ENCODE measurements at places on chromosomes 12 and 14. TPM values are rescaled to one million over a fixed set of nuclear protein-coding genes. Genes with fewer than 3 reads are reported as not detected.

Gene PLEKHG7
- total RNA-seq = not detected

Gene PEBP1
- total RNA-seq = 344 TPM

Gene SLC6A13
- 6.1 TPM for total RNA-seq

Gene OR4L1
- total RNA-seq = not detected

Gene CLEC4C
- total RNA-seq = not detected

Gene ARMH4
- total RNA-seq = 6.4 TPM

Gene KLRC2
- not detected for total RNA-seq

Gene KRT75
- total RNA-seq = not detected

Gene ZDHHC22
- not detected for total RNA-seq

Gene METTL25
- total RNA-seq = 17.8 TPM

Gene GUCY2C
- not detected for total RNA-seq

Gene KRT74
- not detected for total RNA-seq

Gene MDGA2
- 0.19 TPM for total RNA-seq

Gene KRT6C
- total RNA-seq = not detected

Gene CCDC59
- total RNA-seq = 23.5 TPM

Gene YEATS4
- total RNA-seq = 14.6 TPM

Gene MTA1
- total RNA-seq = 140 TPM

Gene TAS2R7
- total RNA-seq = not detected

Gene RIPK3
- total RNA-seq = 3.5 TPM

Gene RNU6-8
- not detected for total RNA-seq

Gene TAS2R10
- total RNA-seq = 0.30 TPM

Gene IAPP
- total RNA-seq = not detected

Gene EFS
- total RNA-seq = 3.7 TPM

Gene ACAD10
- 30.8 TPM for total RNA-seq

Gene AKAP6
- 249 TPM for total RNA-seq

Gene FAM222A
- total RNA-seq = 7.8 TPM

Gene EXOC3L4
- total RNA-seq = 0.46 TPM

Gene EFCAB11
- total RNA-seq = 1.9 TPM

Gene DDX47
- total RNA-seq = 25.5 TPM

Gene OR6C68
- total RNA-seq = not detected

Gene SCNN1A
- total RNA-seq = 0.46 TPM

Gene HVCN1
- total RNA-seq = 3.5 TPM

Gene GALNT6
- total RNA-seq = 0.65 TPM

Gene SSPN
- total RNA-seq = 118 TPM

Gene C14orf180
- 67.8 TPM for total RNA-seq

Gene SLC38A4
- not detected for total RNA-seq

Gene TRPV4
- 0.46 TPM for total RNA-seq

Gene MFAP5
- total RNA-seq = 20.8 TPM

Gene ST8SIA1
- total RNA-seq = 1.5 TPM

Gene NGB
- not detected for total RNA-seq

Gene CIROP
- not detected for total RNA-seq

Gene LPCAT3
- total RNA-seq = 19.7 TPM

Gene TCL1B
- not detected for total RNA-seq

Gene FOXM1
- 0.24 TPM for total RNA-seq

Gene ATF1
- 26.4 TPM for total RNA-seq

Gene SERPINA9
- not detected for total RNA-seq

Gene SAMD4A
- 252 TPM for total RNA-seq

Gene SLC39A5
- total RNA-seq = not detected

Gene SLC10A1
- not detected for total RNA-seq

Gene MYBPC1
- total RNA-seq = 3.1 TPM
